ENCODE measurements at places on chromosomes 6 and 20.

- DNase-seq = no peak
Measured at GRCh38 chr6:130775411-130776012, 51.7 kb upstream of the SMLR1 start.

GRCh38 chr6:5174244-5174643 is 86.5 kb downstream of the LYRM4 start:
- DNase-seq = peak; percentile 78

DNA sequence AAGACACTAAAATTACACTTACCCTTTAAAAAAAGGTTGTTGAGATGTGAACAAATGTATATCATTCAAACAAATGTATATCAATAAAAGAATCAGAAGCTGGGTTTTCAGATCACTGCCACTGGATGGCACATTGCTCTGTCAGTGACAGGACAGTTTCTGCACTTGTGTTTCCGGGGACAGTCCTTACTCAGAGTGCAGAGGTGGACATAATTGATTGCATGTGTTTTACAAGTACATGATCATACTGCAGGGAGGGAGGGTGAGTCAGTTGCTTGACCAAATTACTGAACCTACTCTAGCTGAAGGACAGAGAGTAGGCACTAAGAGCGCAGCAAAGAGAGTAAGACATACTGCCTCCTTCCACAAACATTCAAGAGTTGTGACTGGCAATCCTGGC is 302.3 kb downstream of the TENT5A start:
- no peak for DNase-seq

DNA sequence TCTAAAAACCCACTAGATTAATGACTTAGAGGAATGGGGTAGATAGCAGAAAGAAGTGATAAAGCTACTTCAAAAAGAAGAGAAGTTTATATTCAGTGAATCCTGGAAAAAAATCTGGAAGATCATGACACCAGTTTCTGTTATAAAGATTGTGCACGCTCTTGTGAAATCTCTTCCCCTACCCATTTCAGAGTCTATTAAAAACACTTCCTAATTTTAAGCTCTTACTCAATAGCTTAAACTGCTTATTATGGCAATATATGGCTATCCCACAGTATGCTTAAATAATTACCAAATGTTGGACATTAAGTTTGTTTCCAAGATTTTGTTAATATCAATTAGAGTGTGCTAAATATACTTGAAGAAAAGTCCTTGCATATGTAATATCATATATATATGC is 585.3 kb upstream of the MAN1A1 start:
- DNase-seq = no peak

- no peak for DNase-seq
Measured at GRCh38 chr6:119333707-119334295, 15.8 kb downstream of the MAN1A1 start.
